ENCODE measurements at places on chromosomes 2 and 18.
A peak's percentile ranks its signal among the peaks of the same experiment; 100 is the strongest.

- DNase-seq: no peak
Measured at GRCh38 chr2:237614151-237614720, 13.2 kb upstream of the LRRFIP1 start.

DNA sequence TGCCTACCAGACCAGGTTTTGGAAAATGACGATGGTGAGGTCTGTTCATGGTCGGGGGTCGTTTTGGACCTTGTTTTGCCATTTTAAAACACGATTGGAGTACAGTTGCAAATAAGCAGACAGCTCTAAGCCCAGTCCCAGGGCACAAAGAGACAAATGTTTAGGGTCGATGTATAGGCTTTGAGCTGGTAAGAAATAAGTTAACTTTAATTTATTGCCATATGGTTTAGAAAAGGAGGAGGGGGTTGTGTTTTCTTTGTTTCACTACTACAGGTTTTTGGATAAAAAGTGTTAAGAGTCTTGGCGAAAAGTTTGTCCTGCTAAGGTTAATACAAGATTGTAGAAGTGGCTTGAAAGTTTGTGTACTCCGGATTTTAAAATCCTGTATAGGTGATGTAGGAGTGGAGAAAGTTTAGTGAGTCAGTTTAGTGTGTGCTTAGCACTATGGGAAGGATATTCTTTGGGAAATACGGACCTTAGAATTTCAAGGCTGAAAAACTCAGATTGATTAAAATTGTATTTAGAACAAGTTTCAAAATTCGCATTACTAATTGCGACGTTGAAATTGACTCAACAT, 1.3 kb downstream of the KCMF1 start:
- DNase-seq: no peak

DNA sequence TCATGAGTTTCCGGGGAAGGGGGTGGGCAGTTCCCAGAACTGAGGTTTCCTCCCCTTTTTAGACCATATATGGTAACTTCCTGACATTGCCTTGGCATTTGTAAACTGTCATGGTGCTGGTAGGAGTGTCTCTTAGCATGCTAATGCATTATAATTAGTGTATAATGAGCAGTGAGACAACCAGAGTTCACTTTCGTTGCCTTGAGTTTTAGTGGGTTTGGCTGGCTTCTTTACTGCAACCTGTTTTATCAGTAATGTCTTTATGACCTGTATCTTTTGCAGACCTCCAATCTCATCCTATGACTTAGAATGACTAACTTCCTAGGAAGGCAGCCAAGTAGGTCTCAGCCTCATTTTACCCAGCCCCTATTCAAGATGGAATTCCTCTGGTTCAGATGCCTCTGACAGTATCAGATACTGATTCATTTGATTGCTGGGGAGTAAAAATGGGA, 447.3 kb downstream of the XIRP2 start:
- DNase-seq: no peak

DNA sequence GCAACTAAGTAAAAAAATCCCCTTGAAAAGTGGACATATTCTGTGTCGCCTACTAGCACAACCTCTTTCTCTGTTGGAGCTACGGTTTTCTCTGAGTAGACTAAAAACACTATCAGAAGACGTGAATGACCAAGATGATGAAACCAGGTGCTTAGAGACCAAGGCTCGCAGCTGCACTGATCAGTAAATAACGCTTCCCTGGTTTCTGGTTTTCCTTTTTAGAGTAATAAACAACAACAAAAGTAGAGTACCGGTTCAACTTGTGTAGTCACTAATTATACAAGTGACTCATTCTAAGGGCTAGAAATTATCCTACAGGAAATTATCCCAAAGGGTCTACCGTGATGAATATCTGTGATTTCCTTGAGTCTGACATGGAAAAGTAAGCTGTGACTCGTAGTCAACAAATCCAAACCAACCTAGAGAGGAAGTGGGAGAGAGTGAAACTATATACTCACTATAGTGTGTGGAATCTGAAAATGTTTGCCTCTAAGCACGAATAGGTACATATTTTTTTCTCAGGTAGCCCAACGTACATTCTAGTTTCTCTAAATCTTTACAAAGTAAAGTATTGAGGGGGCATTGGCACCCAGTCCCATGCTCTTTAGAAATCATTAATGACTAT, 17.8 kb downstream of the RASGRP3 start:
- DNase-seq: no peak

GRCh38 chr2:19416784-19417684, 58.6 kb upstream of the OSR1 start:
- no peak for DNase-seq

DNA sequence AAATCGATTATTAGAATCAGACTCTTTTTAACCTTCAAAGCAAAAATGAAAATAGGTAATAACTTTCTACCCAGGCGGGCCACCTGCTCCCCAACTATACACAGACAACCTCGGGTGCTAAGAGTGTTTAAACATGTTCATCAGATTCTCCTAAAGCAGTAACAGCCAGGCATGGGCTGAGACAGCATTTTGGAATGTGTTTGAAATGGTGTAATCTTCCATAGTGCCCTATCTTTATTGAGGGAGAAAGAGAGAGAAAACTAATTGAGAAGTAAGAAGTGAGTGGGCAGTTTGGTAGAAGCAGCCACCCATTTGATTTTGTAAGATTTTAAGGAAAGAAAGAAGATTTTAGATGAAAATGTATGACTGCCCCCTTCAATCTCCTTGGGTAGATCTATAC, 196.1 kb upstream of the CTAGE1 start:
- DNase-seq: no peak

- DNase-seq: no peak
Measured at GRCh38 chr2:183207110-183207509, 82.9 kb downstream of the NUP35 start.

DNA sequence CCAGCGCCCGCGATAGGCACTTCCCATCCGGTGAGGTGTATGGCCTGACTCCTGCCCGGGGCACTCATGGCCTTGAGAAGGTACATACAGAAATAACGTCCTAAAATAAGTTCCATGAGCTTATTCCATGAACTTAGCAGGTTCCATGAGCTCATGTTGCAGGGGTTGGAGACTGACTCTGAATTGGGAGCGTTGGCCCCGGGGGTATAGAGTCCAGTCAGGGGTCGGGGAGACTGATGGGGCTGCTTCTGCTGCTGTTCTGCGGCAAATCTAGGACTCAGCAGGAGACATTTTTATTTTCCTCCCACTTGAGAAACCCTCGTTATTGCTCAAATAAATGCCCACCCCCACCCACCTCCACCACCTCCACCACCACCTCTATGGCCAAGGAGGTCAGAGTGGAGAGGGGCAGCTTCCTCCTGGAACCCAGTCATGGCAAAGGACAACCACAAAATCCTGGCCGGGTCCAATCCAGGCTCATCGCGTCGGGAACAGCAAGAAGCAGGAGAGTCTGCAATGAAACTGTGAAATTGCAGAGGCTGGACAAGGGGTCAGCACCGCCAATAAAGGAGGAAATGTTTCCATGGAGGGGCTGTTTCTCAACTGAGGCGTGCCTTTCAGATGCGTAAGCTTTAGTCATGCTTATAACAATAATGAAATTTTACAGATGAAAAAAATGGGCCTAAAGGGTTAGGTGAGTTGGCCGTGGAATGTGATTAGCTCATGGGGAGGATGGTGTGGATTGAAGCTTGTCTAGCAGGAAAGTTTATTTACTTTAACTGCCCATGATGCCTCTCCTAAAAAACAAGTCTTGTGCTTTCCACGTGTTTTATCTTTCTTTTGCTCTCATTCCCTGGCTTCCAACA, 136.6 kb upstream of the ALKAL2 start:
- no peak for DNase-seq

GRCh38 chr18:79971211-79971952, 6.9 kb downstream of the HSBP1L1 start:
- DNase-seq: no peak

DNA sequence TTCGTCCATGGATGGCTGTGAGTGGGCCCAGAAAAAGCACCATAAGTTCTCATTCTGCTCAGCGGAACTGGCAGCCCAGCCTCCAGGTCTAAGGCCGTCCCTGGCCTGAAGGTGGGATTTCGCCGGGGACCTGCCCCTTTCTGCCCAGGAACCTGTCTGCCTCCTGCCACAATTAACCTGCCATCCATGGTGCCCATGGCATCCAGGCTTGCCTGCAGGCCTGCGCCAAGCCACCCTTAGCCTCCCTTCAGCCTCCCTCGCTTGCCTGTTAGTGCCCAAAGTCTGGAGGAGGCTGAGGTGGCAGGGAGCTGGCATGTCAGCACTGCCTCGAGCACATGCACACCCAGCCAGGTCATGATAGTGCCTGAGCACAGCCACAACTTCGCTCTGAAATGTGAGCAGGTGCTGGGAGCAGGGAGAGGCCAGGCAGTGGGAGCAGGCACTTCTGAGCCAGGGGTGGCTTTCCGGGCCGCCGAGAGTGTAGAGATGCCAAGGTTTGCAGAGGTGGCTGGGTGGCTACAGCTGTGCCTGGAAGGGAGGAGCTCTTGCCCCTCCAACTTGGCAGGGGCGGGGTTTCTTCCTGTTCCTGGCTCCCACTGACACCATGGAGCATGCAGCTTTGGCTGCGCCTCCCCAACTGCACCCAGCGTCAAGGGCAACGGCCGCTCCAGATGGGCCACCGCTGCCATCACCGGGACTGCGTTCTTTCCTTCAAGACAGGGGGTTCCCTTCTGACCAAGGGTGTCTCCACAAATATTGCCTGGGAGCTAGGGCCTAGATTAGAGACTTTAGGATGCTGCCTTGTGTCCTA, 648.9 kb upstream of the VRK2 start:
- no peak for DNase-seq

GRCh38 chr2:48750128-48750739, 5.3 kb downstream of the LHCGR start:
- DNase-seq: no peak

DNA sequence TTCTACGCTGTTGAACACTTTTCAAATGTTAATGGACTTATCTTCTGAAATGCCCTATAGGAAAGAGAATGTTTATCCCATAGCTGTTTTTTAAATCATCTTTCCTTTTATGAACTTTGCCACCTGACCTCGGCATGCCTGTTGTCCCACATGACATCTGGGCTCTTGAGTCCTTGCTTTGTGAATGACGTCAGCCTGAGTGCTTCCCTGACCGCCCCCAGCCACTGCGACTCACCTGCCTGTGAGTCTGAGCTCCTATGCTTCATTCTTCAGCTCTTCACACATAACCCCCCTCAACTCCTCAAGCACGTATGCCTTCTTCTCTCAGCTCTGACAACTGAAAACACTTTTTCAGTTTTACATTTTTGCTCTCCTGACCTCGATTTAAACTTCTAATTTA, 166.8 kb downstream of the DCDC2C start:
- DNase-seq: no peak

DNA sequence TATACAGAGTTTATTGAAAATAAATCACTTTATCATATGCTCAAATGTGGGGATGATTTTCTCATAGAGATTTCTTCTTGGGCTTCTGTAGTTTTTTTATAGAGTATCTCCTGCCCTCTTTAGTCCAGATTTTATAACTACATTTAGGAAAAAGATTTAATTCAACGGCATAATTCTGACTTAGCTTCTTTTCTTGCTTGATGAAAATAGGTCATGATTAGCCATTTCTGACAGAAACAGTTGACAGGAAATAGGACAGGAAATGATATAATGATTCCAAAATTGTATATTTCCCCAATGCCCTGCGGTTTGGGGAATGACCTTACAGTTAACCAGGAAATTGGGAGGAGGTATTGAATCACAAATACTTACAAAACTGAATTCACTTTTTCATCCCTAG, 1531.9 kb upstream of the ACVR2A start:
- no peak for DNase-seq

DNA sequence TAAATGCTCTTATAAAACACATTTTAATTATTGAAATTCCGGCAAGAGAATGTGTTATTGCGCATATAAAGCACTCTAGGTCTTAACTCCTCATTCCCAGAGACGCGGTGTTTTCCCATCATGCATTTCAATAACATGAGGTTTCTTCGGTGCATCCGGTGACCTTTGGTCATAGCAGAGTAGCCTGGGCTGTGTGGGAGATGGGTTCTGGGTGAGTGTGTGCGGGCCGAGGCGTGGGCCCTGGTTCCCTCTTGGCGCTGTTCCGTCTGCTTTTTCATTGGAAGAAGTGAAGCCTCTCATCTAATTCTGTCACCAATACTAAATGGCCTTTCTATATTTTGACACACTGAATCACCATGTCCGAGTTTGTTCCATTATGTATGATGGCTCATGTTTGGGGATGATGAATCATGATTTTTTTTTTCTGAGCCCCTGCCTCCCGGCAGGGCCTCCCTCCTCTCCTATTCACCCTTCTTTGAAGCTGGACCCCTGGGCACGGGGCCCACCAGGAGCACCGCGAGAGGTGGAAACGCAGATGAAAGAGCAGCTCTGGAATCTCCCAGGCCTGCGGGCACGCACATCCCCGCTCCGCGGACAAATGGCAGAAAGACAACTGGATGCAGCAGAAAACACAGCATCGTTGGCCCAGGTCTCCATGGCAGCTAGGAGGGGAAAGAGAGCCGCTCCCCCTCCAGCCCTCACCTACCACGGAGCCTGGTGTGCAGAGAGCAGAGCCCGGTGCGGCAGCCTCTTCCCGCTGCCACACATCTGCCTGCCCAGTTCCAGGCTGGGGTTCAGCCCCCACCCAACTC, 85.8 kb upstream of the HPCAL1 start:
- no peak for DNase-seq

GRCh38 chr2:217743966-217744761, 258.6 kb downstream of the TNS1 start:
- peak; percentile 63 for DNase-seq

DNA sequence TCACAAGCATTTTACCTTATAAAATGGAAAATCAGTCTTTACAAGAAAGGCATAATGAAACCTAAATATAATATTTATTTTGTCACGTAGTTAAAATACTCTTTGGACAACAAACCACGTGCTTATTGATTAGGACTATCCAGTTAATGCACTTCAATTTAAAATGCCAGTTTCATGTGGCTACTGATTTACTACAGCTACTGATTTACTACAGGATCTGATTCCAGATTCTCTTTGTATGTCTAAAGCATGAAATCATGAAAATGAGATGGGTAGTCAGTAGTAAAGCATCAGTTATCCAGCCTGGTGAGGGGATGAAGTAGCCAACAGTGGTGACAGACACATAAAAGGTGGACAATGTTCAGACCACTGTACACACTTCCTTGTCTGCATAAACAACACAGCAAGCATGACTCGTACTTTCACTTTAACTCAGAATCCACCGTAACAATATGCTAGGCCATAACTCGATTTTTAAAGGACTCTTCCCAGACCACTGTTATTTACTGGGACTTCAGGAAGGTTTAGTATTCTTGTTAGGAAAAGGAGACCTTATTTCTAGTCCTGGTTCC, 24.9 kb downstream of the ACAA2 start:
- DNase-seq: no peak

GRCh38 chr2:126778561-126779501, 119.9 kb upstream of the TEX51 start:
- no peak for DNase-seq

DNA sequence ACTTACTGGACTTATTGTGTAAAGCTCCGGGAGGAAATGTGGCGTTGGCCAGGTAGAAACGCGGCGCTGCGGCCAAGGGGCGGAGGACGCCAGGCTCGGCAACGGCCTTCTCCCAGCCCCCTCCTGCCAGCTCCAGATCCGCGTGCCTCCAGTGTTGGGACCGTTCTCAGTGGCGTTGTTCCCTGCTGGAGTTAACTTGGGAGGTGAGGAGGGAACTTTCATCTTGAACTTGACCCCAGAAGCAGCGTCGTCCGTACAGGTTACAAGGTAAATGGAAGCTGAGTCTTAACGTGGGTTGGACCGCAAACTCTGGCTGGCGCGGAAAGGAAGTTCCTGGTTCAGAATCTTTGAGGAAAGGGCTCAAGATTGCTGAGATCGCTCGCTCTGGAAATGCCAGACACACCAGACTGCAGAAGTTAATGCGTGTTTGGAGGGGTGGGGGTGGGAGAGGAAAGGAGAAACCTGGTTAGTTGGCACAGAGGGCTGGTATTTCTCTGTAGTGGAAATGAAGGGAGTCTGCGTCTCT, 1.3 kb downstream of the TANC1 start:
- peak; percentile 50 for DNase-seq

GRCh38 chr2:10985260-10985659, 73.5 kb downstream of the KCNF1 start:
- no peak for DNase-seq

All from globus pallidus (tissue), 1 donor.